Neural crest cell (in vitro differentiated cells): ENCODE measurements at places on chromosomes 16 and 17.
A peak's percentile ranks its signal among the peaks of the same experiment; 100 is the strongest.

DNA sequence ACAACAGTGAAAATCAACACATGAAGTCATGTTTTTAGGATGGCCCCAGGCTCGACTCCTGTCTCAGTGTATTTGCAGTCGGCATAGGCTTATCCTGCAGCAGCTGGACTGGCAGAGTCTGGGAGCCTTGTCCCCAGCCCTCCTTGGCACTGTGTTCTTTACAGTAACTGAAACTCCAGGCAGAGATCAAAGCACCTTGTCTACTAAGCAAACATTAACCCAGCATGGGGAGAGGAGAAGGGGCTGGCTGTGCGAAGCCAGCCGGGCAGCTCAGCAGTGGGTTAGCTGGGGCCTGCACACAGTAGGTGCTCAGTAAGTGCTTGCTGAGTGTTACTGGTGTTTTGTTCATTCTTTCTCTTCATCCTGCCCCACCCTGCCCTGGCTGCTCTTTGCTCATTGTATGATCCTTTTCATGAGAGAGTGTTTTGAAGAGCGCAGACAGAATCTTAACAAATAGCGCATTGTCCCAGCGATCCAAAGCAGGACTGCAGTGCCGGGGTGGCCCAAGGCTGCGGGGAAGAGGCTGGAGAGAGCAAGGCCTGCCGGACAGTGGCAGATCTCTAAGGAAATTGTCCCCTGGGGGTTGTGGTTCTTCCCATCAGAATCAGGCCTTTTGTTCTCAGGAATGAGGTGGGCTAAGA lies 23.5 kb upstream of the ITGB4 start:
- peak overlapping the region; percentile 17 for H3K27ac ChIP-seq
- H3K27me3 ChIP-seq, result no peaks in the 10 kb centered on the region
- peak overlapping the region; percentile 13 for H3K4me3 ChIP-seq
- peaks cover 41% of the 10 kb centered on the region for H3K4me1 ChIP-seq
- peak; percentile 36 for DNase-seq

- H3K27ac ChIP-seq, result no peak overlapping the region
- no peak for DNase-seq
- peaks cover 4% of the 10 kb centered on the region for H3K4me1 ChIP-seq
- no peaks in the 10 kb centered on the region for H3K27me3 ChIP-seq
- H3K4me3 ChIP-seq, result no peak overlapping the region
- H3K36me3 ChIP-seq, result peaks cover 2% of the 10 kb centered on the region
These were observed 123.7 kb downstream of the ABCC1 start for GRCh38 chr16:16073001-16073545.

- H3K36me3 ChIP-seq, result peaks cover 10% of the 10 kb centered on the region
- no peak overlapping the region for H3K27ac ChIP-seq
- peaks cover 20% of the 10 kb centered on the region for H3K4me1 ChIP-seq
- no peaks in the 10 kb centered on the region for H3K27me3 ChIP-seq
- DNase-seq, result no peak
These were observed 24.2 kb downstream of the XPO6 start for GRCh38 chr16:28187595-28188004.

- no peaks in the 10 kb centered on the region for H3K36me3 ChIP-seq
- H3K27ac ChIP-seq, result peak overlapping the region; percentile 94
- no peaks in the 10 kb centered on the region for H3K27me3 ChIP-seq
- DNase-seq, result no peak
These were observed 211.5 kb downstream of the CDH11 start for GRCh38 chr16:64910356-64910755.

DNA sequence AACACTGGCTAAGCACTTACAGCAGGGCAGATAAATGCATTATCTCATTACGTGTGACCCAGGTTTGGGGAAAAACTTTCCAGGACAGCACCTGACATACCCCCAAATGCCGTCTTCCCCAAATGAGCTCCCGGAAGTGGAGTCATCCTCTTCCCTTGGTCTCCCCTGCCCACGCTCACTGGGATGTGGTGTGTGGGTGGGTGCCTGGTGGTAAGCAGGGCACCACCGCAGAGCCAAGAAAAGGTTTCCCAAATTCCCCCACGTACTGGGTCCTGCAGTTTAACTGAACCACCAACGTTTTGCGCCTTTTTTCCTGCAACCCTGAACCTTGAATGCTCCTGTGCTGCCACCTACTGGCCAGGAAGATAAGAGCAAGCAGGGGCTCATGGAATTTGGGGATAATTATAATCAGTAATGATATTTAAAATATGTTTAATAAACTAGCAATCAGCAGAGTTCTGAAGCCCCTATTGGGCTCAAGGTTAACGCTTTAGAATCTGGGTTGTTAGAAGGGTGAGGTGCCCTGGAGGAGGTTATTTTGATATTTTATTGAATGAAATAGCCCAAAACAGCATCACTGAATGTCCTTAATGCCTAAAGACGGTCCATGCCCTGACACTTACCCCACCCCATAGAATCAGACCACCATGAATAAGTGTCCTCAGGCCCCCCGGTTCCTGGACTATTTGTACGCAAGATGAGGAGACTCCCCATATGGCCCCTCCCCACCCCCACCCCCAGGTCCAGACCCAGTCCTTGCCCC lies 8.0 kb downstream of the SPPL2C start:
- DNase-seq, result peak; percentile 74
- no peak overlapping the region for H3K27ac ChIP-seq
- H3K4me3 ChIP-seq, result no peak overlapping the region
- peaks cover 55% of the 10 kb centered on the region for H3K27me3 ChIP-seq

GRCh38 chr16:997440-998051 lies 16.0 kb downstream of the SOX8 start:
- peaks cover 23% of the 10 kb centered on the region for H3K27me3 ChIP-seq
- H3K36me3 ChIP-seq, result no peaks in the 10 kb centered on the region
- no peak overlapping the region for H3K4me3 ChIP-seq
- DNase-seq, result no peak

DNA sequence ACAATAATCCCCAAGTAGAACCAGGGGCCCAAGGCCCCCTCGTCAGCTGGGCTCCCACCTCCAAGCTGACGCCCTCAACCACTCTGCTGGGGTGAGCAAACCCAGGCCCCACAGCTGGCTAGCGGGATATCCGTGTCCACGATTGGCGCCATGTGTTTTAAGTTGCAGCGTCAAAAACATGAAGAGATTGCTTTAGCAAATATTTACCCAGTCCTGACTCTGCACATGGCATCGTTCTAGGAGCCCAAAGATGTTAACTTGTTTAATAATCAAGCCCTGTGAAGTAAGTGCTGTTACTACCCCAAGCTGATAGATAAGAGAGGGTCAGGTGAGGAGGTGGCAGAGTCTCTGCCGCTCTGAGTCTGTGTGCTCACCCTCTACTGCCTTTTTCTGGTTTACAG lies 344 bp upstream of the SEPTIN12 start:
- no peak overlapping the region for H3K27ac ChIP-seq
- H3K27me3 ChIP-seq, result no peaks in the 10 kb centered on the region
- H3K36me3 ChIP-seq, result no peaks in the 10 kb centered on the region
- DNase-seq, result no peak
- no peaks in the 10 kb centered on the region for H3K4me1 ChIP-seq

- H3K36me3 ChIP-seq, result no peaks in the 10 kb centered on the region
- peak; percentile 62 for DNase-seq
- peaks cover 15% of the 10 kb centered on the region for H3K4me1 ChIP-seq
- H3K27me3 ChIP-seq, result peaks cover 36% of the 10 kb centered on the region
- H3K4me3 ChIP-seq, result peak overlapping the region; percentile 88
These were observed 14.4 kb downstream of the GUCY2D start for GRCh38 chr17:8016632-8017424.

DNA sequence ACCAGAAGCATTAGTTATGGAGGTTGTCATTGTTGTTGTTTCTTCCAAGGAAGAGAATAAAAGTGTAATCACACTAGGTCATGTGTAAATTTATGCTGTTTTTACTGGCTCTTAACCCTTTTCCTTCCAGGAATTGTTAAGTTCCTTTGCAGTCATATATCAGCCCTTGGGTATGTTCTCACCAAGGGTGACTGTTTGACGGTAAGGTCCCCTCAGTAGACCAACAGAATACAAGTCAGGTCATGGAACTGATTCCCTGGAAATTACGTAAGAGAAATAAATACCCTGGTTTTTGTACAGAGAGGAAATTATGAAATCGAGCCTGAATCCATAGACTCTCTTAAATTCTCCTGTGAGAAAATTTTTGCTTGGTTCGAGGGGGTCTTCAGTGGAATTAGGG lies 11.2 kb upstream of the KCNJ2 start:
- H3K27ac ChIP-seq, result no peak overlapping the region
- H3K36me3 ChIP-seq, result no peaks in the 10 kb centered on the region
- no peaks in the 10 kb centered on the region for H3K27me3 ChIP-seq
- no peak overlapping the region for H3K4me3 ChIP-seq
- H3K4me1 ChIP-seq, result peaks cover 4% of the 10 kb centered on the region

DNA sequence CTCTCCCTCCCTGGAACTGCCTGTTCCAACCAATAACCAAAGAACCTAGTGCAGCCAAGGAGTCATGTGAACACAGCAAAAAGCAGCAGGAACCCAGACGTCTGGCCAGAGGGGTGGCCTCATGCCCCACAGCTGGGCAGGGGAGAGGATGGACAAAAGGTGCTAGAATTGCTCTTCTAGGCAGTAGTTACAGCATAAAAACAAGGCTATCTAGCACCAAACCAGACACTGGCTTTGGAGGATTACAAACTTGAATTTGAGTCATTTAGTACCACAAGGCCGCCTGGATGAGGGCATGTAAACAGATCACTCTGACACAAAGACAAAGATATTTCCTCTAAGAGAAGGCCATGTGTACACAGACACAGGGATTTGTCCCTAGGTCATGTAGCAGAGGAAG lies 423.3 kb upstream of the MAF start:
- no peaks in the 10 kb centered on the region for H3K36me3 ChIP-seq
- DNase-seq, result no peak
- H3K27me3 ChIP-seq, result no peaks in the 10 kb centered on the region
- H3K27ac ChIP-seq, result no peak overlapping the region

GRCh38 chr16:2428051-2428783 lies 1.0 kb upstream of the CCNF start:
- H3K36me3 ChIP-seq, result peaks cover 3% of the 10 kb centered on the region
- H3K27me3 ChIP-seq, result no peaks in the 10 kb centered on the region
- peak overlapping the region; percentile 87 for H3K4me3 ChIP-seq
- peak; percentile 33 for DNase-seq
- peak overlapping the region; percentile 9 for H3K27ac ChIP-seq
- H3K4me1 ChIP-seq, result peaks cover 27% of the 10 kb centered on the region

DNA sequence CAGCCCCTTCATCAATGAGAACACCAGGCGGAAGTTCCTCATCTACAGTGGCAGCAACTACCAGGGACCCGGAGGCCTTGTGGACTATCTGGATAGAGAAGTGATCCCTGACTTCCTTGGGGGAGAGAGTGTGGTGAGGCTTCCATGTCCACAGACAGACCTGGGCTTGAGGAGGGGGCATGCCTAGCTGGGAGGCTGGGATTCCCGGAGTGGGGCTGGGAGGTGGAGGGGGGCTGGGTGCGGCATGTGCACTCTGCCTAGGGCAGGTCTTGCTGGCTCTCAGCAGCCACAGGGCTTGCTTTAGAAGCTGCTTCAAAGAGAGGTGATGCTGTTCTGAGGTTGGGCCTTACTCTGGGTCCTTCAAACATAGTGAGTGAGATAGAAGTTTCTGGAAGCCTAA lies 27.8 kb downstream of the NAGPA start:
- H3K4me3 ChIP-seq, result no peak overlapping the region
- no peaks in the 10 kb centered on the region for H3K4me1 ChIP-seq
- no peak overlapping the region for H3K27ac ChIP-seq
- DNase-seq, result no peak
- peaks cover 15% of the 10 kb centered on the region for H3K27me3 ChIP-seq

- H3K36me3 ChIP-seq, result no peaks in the 10 kb centered on the region
- DNase-seq, result no peak
- no peak overlapping the region for H3K4me3 ChIP-seq
These were observed 26.9 kb downstream of the RGS9 start for GRCh38 chr17:65163990-65164495.

- H3K36me3 ChIP-seq, result peaks cover 3% of the 10 kb centered on the region
- peak; percentile 61 for DNase-seq
- no peaks in the 10 kb centered on the region for H3K27me3 ChIP-seq
- H3K4me1 ChIP-seq, result peaks cover 16% of the 10 kb centered on the region
These were observed 118.5 kb downstream of the C16orf78 start for GRCh38 chr16:49491771-49492761.

DNA sequence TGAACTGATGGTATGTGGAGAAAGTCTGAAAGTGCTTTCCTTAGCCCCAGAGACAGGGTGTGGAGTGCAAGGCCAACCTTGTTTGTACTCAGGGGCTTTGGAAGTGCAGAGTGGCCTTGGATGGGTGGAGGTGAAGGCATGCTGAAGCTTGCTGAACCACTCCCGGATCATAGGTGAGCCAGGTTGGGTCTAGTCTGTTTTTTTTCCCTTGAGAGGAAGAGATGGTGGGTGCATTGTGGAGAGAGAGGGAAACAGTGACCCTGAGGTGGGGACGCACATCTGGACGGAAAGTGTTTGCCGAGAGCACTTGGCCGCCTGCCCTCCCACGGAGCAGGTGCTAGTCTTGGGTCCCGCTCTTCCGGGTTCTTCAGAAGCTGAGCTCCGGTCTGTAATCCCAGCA lies 12.5 kb downstream of the ABAT start:
- no peak for DNase-seq
- no peaks in the 10 kb centered on the region for H3K27me3 ChIP-seq
- no peak overlapping the region for H3K27ac ChIP-seq
- no peak overlapping the region for H3K4me3 ChIP-seq
- peaks cover 19% of the 10 kb centered on the region for H3K36me3 ChIP-seq

DNA sequence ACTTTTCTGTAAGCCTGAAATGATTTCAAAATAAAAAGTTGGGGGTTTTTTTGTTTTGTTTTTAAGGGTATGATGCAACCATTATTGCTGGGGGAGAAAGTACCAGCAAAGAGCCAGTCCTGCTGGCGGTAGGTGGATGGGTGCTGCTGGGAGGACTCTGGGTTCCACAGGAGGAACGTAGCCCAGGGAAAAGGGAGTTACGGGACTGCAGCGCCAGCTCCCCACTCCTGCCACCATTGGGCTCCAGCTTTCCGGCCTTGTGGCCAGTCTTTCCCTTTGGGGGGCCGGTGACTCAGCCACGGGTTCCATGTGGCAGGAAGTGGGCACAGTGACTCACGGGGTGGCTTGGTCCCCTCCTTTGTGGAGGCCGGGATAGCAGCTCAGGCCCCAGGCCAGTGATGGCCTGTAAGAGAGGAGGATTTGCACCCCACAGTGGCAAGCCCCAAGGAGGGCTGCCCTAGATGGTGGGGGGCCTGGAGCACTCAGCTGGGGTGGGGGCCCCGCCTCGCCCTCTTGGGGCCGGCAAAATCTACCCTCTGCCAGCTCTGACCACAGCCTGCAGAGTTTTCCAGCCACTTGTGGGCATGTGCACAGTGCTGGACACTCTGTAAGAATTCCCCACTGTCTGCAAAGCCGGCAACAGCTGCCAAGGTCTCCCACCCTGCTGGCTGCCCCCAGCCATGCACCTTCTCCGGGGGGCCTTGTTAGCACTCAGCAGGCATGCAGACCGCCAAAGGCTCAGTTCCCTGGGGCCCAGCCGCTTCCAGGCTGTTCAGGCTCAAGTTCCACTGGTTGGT lies 30.4 kb downstream of the SOCS3 start:
- no peaks in the 10 kb centered on the region for H3K36me3 ChIP-seq
- H3K27me3 ChIP-seq, result no peaks in the 10 kb centered on the region
- no peak for DNase-seq
- H3K4me1 ChIP-seq, result peaks cover 15% of the 10 kb centered on the region
- no peak overlapping the region for H3K4me3 ChIP-seq
